A549 treated with CORT108297 at 1 μM for 4 hours (cell line): ENCODE measurements at places on chromosomes 7 and 10. TPM values are rescaled to one million over a fixed set of nuclear protein-coding genes. Genes with fewer than 3 reads are reported as not detected.

WDFY4 gene
- 0.02 to 0.05 TPM in 2 of 5 replicates, not detected in the others for total RNA-seq

CABCOCO1 gene
- total RNA-seq = 0.11 to 0.86 TPM (median 0.30 TPM) in 5 replicates

CHRM2 gene
- not detected in 5 replicates for total RNA-seq

MSS51 gene
- total RNA-seq = 0.33 to 0.71 TPM (median 0.40 TPM) in 5 replicates

SLK gene
- total RNA-seq = 21.7 to 37.8 TPM (median 28.7 TPM) in 5 replicates

ARHGAP12 gene
- total RNA-seq = 21.3 to 24.5 TPM (median 22.4 TPM) in 5 replicates

MACC1 gene
- total RNA-seq = not detected in 5 replicates

SPDYE11 gene
- total RNA-seq = not detected in 5 replicates

SYNPO2L gene
- 0.01 to 0.03 TPM (median 0.03 TPM) in 3 of 5 replicates, not detected in the others for total RNA-seq

TNKS2 gene
- total RNA-seq = 15.4 to 22.3 TPM (median 20.5 TPM) in 5 replicates

HHEX gene
- total RNA-seq = 14.4 to 15.8 TPM (median 14.9 TPM) in 5 replicates

MOGAT3 gene
- not detected in 5 replicates for total RNA-seq

C7orf33 gene
- total RNA-seq = not detected in 5 replicates

OPN1SW gene
- not detected in 5 replicates for total RNA-seq

MDFIC gene
- 17.2 to 26.0 TPM (median 23.7 TPM) in 5 replicates for total RNA-seq
